Esophagus muscularis mucosa (tissue), 4 donors: ENCODE measurements at places on chromosomes 11 and 22. TPM values are rescaled to one million over a fixed set of nuclear protein-coding genes. Genes with fewer than 3 reads are reported as not detected.

The KCNK4 gene
- not detected for total RNA-seq

The CALCA gene
- total RNA-seq, result not detected

DNA sequence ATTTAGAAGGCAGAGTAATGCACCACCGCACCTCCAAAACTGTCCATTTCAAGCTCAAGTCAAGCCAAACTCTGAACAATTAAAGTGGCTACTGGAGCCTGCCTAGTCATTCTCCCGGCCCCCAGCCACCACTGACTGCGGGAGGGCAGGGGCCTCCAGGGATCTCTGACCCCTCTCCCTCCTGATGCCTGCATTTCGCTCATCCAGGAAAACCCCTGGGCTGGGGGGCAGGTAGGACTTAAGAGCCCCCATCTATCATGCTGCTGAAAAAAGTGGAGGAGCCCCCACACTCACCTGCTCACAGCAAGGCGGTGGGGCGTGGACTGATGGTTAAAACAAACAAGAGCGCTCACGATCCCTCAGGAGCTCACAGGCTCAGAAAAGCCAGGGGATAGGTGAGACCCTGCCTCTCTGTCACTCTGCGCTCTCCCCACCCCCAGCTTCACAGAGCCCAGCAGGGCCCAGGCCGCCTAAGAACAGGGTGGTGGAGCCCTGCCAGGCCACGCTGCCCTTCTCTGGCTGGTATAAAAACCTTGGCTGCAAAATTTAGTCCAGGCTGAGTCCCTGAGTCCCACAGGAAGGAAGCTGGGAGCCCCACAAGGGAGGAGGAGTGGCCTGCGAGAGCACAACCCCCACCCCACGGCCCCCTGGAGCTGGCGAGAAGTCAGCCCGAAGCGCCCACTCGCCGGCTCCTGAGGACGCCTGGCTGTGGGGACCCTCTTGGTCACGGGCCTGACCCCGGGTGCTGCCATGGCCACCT lies 21.0 kb upstream of the MOB2 start:
- no peak for DNase-seq

DNA sequence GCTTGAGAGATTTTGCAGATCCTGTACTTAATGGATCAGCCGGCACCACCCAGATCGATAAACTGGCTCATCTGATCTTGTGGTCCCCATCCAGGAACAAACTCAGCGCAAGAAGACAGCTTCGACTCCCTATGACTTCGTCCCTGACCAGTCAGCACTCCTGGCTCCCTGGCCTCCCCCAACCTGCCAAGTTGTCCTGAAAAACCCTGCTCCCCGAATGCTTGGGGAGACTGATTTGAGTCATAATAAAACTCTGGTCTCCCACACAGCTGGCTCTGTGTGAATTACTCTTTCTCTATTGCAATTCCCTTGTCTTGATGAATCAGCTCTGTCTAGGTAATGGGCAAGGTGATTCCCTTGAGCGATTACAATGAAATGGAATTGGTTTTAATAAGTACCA lies 29.5 kb downstream of the OR2AG2 start:
- no peak for DNase-seq

DNA sequence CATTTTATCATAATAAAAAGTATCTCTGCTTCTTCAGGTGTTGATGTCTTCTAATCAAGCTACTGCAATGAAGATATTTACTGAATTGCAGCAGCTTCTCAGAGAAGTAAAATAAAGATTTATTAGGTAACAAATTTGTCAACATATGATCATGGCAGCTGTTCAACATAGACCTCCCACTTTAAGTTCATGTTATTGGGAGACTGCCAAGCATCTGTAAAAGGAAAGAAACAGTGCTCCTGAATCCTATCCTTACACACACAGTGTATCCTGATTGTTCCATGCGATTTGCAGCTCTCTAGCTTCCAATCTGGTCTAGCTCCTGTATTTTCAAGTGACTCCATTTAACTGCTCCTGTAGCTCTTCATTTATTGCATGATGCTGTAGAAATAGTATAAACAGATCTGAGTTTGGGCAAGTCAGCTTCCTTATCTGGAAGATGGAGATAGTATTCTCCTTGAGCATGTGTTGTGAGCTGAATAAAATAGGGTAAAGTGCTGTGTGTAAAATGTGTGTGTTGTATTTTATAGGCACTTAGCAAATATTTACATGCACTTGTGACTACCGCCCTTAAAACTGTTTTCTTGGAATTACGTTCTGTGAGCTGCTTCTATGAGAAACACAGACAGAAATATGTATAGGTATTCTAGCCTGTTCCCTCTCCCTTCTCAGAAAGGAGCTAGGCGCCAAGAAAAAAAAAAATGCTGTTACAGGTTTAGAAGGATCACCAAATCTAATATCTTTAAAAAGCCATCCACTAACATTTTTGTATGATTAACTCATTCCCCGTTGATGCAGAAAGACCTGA lies 290.6 kb downstream of the JRKL start:
- no peak for DNase-seq
